Hematopoietic multipotent progenitor cell treated with erythropoietin and hydrocortisone succinate and interleukin-3 and kit ligand, for 15 days (in vitro differentiated cells): ENCODE measurements at places on chromosomes 1 and 21.

DNA sequence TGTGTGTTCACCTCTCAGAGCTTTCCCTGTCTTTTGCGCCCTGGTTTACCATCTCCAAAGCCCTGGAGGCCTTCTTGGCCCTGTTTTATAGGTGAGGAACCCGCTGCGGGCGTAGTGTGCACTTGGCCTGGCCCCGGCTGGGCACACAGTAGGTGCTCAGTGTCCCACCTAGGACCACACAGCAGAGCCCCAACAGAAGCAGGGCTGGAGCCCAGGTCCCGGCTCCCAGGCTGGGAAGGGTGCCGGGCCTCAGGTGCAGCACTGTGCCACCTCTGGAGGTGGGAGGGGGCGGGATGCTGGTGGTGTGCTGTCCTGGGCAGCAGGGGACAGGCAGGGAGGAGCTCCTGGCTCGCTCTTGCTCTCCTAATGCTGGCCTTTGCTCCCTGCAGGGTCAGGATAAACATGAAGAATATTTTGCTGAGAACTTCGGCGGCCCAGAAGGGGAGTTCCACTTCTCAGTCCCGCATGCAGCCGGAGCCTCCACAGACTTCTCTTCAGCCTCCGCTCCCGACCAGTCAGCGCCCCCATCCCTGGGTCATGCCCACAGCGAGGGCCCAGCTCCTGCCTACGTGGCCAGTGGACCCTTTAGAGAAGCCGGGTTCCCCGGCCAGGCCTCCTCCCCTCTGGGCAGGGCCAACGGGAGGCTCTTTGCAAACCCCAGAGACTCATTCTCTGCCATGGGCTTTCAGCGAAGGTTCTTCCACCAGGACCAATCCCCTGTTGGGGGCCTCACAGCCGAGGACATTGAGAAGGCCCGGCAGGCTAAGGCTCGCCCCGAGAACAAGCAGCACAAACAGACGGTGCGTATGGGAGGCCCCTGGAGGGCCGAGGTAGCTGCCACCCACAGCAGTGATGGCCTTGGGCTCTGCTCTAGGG lies 24.8 kb downstream of the COQ8A start:
- DNase-seq: no peak

DNA sequence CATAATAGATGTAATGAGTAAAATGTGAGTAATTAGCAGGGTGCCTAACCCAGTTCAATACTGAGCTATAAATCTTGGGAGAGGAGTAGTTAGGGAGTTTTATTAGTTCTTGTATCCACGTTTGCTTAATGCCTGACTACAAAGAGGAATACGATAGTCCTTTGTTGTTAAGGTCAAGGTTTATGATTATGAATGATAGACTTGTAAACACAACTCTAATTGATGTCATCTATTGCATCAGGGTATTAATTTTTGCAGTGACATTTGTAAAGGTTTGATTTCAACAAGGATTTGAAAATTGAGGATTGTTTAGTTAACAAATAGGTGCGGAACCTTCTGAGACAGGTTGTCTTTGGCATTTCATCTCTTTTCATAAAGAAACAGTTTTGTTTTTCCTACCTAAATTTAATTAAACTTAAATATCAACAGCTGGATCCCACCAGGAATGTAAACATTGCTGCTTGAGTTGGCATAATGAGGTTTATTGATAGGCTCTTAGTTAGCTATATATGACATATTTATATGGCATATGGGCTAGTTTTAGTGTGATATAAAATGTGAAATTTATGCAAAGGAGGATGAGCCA lies 9.7 kb downstream of the SOAT1 start:
- DNase-seq: no peak

DNA sequence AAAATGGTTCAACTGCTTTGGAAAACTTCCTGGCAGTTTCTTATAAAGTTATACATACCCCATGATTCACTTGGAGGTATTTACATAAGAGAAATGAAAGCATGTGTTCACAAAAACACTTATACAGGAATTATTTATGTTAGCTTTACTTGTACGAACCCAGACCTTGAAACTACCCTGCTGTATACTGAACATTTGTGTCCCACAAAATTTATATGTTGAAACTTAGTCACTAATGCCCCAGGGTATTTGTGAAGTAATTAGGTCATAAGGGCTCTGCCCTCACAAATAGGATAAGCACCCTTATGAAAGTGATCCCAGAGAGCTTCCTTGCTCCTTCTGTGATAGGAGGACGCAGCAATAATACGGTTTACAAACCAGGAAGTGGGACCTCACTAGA lies 42.7 kb upstream of the B3GALT2 start:
- no peak for DNase-seq

DNA sequence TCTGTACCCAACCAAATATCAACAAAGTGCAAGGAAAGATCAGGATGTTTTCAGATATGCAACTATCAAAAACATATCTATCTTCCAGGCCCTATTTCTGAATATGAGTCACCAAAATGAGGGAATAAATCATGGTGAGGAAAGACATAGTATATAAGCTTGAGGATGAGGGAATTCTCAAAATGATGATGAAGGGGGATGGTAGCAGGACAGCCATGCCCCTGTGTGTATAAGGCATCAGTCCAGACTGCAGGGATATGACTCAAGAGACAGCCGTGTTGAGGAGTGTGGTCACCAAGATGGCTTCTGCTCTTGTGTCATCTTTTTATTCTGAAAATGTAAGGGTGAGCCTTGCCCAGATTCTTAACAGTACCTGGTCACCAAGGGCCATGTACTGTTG lies 4.4 kb upstream of the WDR64 start:
- no peak for DNase-seq

DNA sequence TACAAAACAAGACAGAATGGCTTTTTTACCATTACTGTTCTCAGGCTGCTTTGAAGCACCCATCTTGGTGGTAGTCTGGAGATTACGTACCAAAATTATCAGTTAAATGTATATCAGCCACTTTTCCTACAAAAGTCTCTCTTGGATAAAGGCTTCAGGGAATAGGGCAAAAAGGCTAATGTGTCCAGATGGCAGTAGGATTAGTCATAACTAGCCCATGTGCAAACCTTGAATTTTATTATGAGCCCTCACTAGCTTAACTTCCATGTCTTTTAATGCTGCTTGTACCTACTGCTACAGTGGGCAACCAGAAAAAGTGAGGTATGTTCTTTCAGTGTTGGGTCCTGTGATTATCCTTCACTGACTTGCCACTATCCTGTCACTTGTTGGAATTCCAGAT lies 51.0 kb downstream of the PLPPR4 start:
- no peak for DNase-seq
